Tibial artery (tissue), 4 donors: ENCODE measurements at places on chromosomes 3 and 15.

GRCh38 chr15:60162968-60163355 lies 158.9 kb downstream of the FOXB1 start:
- no peak for DNase-seq

GRCh38 chr3:71863563-71864190 lies 78.7 kb upstream of the PROK2 start:
- no peak for DNase-seq

DNA sequence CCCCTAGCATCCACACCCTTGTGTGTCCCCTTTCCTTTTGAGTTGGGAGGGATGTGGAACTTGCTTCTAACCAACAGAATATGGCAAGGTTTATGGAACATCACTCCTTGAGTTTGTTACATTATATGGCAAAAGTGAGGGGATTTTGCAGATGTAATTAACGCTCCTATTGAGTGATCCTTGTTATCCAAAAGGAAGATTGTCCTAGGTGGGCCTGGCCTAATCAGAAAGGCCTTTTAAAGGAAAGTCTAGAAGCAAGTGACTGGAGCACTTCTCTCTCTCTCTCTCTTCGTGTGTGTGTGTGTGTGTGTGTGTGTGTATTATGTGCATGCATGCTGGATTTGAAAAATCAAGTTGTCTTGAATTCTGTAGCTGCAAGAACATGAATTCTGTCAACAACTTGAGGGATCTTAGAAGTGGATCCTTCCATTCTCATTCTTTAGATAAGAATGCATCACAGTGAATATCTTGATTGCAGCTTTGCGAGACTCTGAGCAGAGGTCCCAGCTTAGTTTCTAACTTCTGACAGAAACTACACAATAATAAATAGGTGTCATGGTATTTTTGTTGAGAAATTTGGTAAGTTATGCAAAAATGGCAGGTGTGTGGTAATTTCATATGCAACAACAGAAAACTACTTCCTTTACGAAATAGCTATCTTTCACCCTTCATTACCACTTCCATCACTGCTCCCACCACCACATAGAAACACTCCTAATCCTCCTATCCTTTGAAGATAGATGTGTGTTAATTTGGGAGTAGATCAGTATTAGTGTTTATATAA lies 360.9 kb upstream of the CBLB start:
- DNase-seq: no peak

DNA sequence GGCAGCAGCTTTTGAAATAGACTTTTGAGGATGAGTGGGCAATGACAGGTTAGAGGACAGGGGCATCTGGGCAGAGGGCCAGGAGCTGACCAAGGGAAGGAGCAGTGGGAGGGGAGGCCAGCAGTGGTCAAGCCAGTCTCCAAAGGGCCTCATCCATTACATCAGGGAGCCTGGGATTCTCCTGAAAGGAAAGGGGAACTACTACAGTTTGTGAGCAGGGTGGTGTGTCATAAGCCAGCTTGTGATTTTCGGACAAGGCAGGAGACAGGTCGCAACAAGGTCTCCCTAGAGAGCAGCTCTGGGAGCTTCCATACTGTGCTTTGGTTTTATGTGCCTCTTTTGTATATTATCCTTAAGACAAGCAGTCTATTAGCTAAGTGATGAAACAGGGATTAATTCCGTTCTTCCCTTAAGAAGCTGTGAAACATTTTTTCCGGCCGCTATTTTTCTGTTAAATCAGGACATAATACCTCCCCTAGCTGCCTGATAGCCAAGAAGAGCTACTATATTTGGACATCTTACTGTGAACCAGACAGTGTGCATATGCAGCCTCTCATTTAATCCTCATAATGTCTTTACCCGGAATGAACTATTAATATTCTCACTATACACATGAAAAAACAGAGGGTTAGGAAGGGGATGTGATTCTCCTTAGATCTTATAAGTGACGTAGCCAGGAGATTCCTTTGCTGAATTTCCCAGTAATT lies 46.4 kb downstream of the C2CD4B start:
- DNase-seq: no peak

GRCh38 chr3:7282988-7283387 lies 422.1 kb downstream of the GRM7 start:
- DNase-seq: no peak

- DNase-seq: no peak
Measured at GRCh38 chr3:144915202-144915601, 943.6 kb downstream of the DIPK2A start.

DNA sequence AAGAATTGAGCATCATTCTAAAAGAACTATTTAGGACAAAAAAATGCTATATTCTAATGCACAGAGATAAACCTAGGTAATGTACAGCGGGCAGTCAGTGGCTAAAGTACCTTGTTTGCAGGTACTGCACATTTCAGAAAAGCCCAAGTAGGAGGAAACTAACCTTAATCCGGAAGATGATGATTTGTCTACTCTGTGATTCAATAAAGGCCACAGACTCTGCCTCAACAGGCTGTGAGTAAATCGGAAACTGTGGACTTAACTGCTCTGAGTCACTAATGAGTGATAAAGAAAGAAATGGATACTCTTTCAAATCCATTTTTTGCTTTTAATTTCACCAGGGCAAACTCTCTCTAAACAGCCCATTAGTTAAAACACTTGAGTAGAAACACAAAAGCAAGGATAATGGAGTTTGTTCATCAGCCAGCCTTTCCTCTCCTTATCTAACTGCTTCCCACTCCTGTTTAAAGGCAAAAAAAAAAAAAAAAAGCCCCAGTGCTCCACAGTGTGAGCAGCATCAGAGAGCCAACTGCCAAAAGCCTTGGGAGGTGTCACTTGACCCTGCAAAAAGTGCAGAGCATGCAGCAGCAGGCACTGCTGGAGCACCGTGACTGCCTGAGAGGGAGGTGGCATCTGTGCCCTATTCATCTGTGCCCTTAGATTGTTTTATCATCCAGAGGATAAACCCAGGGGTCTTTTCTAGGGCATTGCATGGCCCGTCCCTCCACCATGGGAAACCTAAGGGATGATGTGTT lies 187.7 kb downstream of the SATB1 start:
- DNase-seq: no peak

DNA sequence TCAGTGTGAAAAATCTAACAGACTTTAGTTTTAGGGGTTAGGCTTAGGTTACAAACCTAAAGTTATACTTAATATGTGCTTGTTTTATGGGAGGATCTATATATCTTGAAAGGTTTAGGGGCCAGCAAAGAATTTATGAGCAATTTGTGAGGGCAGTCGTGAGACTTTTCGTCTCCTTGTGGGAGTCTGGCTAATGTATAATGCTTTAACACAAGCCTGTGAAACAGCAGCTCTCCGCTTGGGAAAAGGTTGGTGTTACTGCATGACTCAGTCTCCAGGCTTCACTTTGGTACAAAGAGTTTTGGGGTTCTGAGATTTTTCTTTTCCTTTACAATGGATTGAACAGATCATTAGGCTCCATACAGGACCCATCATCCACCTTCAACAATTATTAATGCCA lies 79.0 kb upstream of the MFGE8 start:
- no peak for DNase-seq

DNA sequence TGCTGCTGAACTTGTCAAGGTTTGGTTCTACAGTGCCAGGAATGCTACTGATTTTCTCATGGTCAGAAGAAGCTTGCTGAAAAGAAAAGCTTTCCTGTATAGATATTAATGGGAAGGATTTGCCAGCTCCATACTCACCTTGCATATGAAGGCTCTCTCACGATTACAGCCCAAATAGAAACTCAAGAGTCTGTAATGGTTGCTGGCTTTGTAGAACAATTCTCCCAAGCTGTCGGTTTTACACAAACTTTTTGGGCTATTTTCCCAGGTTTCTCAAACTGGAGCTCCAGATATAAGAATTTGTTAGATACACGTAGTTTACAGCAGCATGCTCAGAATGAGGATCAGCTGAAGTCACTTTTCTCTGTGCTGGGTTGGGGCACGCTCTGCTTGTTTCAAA lies 30.1 kb upstream of the LRRC3B start:
- no peak for DNase-seq

GRCh38 chr15:85499371-85499887 lies 119.0 kb downstream of the AKAP13 start:
- DNase-seq: no peak

DNA sequence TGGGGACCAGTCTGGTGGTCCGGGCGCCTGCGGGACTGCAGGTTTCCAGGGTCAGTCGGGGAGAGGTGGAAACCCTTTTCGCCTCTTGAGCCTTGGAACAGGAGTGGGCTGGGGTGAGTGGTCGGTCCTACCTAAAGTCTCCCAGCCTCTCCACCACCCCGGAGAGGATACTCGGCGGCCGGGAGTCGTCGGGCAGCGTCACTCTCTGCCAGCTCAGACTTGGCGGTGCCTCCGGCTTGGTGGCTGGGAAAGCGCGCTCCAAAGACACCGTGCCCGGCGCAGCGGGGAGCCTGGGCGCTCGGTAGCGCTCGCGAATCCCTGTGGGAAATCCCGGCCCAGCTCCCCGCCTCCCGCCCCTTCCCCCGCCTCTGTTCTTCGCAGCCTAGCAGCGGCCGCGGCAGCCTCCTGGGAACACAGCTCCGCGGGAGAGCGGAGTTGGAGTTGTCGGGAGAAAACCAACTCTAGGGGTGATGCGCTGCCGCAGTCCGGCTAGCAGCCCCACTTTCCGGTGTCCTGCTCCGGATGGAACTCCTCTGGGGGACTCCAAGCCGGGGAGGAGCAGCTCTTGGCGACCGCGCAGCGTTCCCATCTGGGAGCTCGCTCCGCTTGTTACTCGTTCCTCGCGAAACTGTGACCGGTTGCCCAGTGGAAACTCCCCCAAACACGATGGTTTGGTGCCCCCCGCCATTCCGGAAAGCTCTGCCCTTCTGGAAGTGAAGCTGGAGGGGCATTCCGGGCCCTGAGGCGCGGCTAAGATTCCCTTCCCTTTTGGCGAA lies 1.4 kb downstream of the EPHB1 start:
- no peak for DNase-seq

GRCh38 chr15:66843581-66843980 lies 141.5 kb downstream of the SMAD6 start:
- no peak for DNase-seq

GRCh38 chr3:141384157-141384556 lies 15.9 kb downstream of the ZBTB38 start:
- no peak for DNase-seq

DNA sequence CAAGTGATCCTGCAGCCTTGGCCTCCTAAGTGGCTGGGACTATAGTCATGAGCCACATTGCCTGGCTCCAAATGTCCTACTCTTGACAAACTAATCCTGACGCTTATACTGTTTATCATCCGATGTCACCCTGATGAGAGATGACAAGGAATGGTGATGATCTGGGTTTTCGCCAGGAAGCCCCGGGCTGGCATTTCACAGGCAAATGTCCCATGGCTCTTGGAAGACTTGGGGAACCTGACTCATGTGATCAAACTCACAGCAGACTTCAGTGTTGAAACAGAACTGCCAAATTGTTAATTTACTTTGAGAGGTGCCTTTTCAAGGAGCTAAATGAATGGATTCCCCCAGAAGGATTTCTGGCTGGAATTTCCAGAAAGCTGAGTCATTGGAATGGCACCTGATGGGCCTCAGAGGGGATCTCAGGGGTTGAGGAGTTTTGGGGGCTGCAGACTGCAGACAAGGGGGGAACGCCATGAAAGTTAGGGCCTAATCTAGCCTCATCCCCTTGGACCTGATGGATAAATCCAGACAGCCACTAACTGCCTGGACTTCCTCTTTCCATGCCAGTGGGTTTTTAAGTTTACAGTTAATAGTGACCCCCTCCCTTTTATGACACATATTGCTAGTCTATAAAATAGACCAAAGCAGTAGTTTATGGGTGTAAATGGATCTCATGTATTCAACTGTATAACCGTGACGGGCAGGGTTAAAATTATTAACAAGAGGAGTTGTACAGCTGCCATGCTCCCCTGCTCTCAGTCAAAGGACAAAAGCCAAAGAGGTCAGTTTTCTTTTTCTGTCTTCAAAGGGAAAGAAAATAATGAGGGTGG lies 146.6 kb downstream of the CHSY1 start:
- DNase-seq: no peak

DNA sequence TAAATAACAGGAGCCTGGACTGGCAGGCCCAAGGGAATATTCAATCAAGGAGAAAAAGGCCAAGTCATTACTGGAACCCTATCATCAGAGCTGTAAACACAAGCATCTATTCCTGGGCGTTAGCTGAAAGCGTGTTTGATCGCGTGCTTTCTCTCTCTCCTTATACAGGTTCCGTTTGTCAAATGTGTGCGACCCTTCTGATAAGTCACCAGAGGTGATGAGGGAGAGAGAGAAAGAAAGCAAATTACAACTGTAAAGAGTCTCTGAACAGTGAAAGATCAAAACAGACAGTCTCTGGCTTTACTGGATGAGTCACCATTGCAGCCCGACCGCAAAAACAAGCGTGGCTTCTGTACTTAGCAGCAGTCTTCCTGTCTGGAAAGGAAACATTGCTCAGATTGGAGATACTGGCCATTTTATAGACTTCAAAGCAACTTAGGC lies 39.5 kb upstream of the TPRG1 start:
- peak; percentile 59 for DNase-seq

GRCh38 chr3:112653209-112653871 lies 12.4 kb upstream of the CCDC80 start:
- DNase-seq: no peak

GRCh38 chr3:175208326-175208725 lies 349.2 kb downstream of the NAALADL2 start:
- DNase-seq: no peak

- DNase-seq: peak; percentile 51
Measured at GRCh38 chr3:188417271-188417696, 263.3 kb downstream of the LPP start.
